CD4-positive, alpha-beta T cell treated with Interferon alpha-2 for 1 hour (primary cell): ENCODE measurements at places on chromosomes 12 and 14.

GRCh38 chr14:89243741-89244140 is 173.3 kb downstream of the FOXN3 start:
- no peak for DNase-seq

DNA sequence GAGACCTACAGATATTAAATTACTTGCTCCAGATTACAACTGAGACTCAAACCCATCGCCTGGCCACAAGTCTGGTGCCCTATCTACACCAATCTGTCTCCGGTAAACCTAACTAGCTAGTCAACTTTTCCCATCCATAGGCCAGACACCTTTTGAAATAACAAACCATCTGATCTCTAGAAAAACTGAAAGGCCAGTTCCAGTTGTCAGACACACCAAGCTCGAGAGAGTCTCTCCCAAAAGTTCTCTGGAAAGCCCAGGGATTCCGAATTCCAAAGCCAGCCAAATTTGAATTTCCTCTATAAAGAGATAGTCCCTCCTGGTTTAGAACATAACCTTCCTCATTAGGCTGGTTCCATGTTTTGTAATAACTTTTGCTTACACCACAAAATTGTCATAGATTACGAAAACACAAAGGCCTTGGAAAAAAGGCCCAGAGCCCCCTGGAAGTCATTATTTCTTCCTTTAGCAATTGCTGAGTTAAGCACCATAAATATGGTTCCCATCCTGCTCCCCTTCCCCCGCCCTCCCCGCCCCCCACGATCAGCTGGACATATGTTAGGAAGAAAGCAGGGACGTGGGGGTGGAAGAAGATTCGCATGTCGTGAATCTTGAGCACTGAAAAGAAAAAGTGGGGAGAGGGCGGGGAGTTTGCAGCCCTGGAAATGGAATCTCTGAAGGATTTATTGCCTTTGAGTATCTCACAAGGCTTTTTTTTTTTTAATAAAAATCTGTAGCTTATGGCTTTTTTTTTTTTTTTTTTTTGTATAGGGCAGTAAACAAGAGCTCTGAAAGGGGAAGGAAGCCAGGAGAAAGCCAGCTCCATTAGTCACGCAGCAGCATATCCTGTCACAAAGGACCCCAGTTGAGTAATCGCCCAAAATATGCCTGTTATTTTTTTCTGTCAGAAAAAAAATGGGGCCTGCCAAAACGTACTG is 110.4 kb downstream of the ZFP36L1 start:
- peak; percentile 75 for DNase-seq

DNA sequence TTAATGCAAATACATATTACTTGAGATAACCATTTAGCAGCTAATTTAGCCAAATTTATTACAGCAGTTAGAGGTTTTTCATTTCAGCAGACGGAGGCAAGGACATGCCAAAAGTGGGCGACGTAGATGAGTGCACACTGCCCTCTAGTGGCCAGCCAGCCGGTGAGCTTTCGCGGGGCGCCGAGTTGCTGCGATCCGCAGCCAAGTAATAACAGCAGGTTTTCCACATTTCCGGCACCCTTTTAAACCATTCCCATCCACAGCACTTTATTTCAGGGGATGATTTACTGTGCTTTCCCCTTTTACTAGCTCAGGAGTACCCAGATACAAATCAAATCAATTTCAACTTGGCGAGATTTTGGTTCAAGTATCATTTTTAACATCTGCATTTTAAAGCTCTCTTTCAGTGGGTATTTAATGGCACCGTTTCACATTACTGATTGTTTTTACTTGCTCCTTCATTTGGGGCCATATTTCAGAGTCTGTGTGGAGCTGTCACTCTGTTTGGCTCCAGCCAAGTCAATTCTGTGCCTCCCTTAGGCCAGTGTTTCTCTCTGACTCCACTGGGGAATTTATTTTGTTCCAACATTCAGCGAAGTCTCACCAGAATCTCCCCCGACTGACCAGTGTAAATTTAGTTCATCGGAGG is 158.0 kb downstream of the EGLN3 start:
- peak; percentile 60 for DNase-seq

- no peak for DNase-seq
These were observed 282.3 kb upstream of the PRICKLE1 start for GRCh38 chr12:42871816-42872215.

DNA sequence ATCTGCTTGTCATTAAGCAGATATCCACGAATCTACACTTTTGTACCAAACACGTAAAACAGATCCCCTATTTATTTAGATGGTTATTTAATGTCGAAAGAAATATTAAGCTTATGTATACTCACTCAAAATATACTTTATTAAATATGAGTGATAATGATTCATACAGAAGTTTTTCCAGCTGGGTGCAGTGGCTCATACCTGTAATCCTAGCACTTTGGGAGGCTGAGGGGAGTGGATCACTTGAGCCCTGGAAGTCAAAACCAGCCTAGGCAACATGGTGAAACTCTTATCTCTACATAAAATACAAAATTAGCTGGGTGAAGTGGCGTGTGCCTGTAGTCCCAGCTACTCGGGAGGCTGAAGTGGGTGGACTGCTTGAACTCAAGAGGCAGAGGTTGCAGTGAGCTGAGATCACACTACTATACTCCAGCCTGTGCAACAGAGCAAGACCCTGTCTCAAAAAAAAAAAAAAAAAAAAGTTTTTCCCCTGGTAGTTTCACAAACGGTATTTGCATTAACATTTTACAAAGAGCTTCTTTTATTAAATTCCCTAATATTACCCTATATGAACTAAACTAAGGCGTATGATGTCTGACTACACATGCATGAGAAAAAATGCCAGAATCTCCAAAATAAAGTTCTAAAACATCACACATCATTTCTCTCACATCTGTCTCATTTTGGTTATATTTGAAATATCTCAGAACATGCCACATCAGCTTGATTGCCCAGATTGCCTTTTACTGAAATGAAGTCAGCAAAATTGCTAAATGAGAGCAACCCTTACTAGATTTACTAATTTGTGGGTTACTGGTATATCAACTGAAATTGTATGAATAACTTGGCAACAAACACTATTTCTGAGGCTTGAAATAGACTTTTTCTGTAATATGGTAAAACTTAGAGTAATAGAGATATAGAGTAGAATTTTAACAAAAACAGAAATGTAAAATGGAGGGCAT is 74.9 kb downstream of the PAWR start:
- no peak for DNase-seq

- DNase-seq: no peak
These were observed 50.9 kb upstream of the PPFIA2 start for GRCh38 chr12:81809829-81810595.

GRCh38 chr14:90274808-90275457 is 18.6 kb downstream of the PSMC1 start:
- no peak for DNase-seq

- peak; percentile 48 for DNase-seq
These were observed 164.1 kb downstream of the ZFP36L1 start for GRCh38 chr14:68628605-68629310.

DNA sequence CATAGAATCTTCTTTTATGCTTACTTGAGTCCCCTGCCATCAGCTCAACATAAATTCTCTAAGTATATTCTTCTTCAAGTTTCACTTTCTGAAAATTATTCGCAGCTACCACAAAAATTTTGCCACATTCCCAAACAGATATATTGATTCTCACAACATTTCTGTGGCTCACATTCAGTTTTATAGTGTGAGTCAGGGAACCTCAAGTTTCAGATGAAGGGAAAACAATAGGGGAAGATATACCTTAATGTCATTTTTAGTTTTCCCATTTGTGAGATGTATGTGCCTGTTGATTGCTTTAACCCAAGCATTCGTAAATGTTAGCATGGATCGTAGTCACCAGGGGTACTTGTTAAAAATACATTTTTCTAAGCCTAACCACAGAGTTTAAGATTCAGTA is 465.8 kb downstream of the CCER1 start:
- no peak for DNase-seq

- DNase-seq: no peak
These were observed 8.8 kb downstream of the GALNT16 start for GRCh38 chr14:69268763-69269162.

- DNase-seq: no peak
These were observed 173.1 kb downstream of the FLRT2 start for GRCh38 chr14:85702997-85703396.

DNA sequence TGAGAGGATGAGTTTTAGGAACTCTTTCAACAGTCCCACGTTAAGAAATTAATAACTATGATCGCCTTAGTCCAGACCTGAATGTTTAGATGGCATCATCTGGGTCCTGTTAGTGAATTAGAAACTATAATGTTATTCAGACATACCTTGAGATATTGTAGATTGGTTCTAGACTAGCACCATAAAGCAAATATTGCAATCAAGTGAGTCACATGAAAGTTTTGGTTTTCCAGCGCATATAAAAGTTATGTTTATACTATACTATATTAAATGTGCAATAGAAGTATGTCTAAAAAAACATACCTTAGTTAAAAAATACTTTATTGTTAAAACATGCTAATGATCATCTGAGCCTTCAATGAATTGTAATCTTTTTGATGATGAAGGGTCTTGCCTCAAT is 106.6 kb upstream of the ATP2B1 start:
- DNase-seq: no peak

- DNase-seq: no peak
These were observed 1271.0 kb downstream of the LRFN5 start for GRCh38 chr14:42877716-42878115.

- DNase-seq: no peak
These were observed 115.4 kb upstream of the OVCH1 start for GRCh38 chr12:29612912-29613311.

- DNase-seq: no peak
These were observed 193.9 kb downstream of the BCAT1 start for GRCh38 chr12:24754690-24755638.

DNA sequence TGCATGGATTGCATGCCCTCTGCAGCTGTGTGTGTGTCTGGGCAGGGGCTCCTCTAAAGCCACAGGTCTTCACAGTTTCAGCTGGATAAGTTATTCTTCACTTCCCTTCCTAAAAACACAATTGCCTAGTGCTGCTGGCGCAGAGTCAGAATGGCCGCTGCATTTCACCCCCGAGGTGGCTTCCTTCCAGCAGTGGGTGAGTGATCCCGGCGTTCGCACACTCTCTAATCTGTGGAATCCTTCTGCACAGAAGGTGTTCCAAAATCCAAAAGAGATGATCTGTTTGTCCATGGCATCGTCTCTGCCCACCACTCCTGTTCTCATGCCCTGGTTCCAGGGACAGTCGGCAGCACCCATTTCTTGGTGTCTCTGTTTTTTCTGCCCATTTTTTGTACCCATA is 340.7 kb downstream of the DPF3 start:
- no peak for DNase-seq

GRCh38 chr14:77822741-77823140 is 22.8 kb downstream of the ADCK1 start:
- no peak for DNase-seq

GRCh38 chr12:68481181-68481941 is 129.3 kb upstream of the RAP1B start:
- DNase-seq: no peak

DNA sequence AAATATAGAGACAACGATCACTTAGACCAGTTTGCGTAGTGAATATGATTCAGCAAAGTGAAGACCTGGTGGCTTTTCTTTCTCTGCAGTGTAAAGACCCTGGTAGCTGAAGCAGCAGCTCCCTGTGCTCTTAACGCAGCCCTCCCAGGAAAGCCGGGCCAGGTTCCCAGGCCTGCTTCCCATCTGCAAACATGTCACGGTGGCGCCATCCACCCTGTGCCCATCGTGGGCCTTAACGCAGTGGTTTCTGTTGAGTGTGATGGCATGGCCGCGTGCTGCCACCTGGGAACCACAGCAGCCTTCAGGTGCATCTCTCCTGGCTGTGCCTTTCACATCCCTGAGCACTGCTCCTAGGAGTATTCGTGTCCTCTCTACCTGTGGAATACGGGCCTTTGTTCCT is 71.5 kb downstream of the WDR20 start:
- DNase-seq: no peak

DNA sequence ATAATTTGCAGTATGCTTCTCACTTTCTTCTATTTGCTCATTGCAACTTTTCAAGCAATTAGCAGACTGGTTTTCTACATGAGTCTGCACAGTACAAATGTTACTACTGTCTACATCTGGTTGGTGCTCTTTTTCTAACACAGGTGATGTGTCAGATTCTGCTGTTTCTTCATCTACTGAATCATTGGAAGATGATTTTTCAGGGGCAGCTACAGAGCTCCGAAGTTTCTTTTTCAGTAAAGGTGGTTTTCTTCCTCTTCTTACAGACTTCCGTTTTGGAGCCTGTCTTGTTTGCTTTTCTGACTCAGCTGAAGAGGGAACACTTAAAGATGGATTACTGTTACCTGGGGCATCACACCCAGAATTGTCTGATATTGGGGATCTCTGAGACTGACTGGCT is 62.1 kb downstream of the SCAF11 start:
- no peak for DNase-seq

DNA sequence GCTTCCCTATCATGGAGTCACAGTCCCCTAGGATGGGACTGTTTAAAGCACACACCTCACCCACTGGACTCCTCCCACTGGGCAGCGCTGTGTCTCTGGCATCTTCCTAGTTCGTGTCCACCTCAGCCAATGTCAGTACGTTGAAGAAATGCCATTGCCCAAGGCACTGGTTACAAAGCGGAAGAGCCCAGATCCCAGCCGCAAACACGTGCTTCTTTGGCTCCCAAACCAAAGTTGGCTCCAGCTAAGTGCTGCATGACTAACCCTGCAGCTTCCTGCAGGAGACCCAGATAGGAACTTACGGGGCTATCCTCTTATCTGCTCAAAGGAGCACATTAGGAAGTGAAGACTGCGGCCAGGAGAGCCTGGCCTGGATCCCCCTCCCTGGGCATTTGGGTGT is 9.3 kb downstream of the SYNE3 start:
- peak; percentile 43 for DNase-seq

DNA sequence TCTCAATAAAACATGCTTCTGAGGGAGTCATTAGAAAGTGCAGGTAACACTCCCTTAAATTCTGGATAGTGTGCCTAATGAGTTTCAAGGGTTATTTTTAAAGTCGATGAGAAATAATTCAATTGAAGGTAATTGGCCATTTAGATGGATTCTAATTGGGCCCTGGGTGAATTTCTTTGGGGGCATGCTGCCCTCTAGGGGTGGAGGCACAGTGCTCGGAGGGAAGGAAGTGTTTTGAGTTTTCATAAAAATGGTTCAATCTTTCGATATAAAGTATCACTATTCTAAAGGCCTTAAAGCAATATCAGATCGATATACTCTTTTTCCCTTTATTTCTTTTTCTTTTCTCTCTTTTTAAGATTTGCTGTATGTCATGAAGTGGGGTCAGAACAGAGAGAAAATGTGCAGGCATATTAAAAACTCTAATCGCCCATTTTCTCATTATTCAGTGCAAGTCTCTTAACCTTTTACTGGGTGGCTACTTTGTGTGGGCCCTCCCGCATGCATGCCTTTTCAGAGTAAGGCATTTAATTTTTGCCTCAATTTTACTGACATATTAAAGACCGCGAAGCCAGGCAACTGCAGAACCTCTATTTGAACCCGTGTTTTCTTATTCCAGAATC is 25.5 kb downstream of the NKX2-8 start:
- no peak for DNase-seq

- peak; percentile 29 for DNase-seq
These were observed 68.6 kb downstream of the RESF1 start for GRCh38 chr12:32027684-32028365.
